NK-92 treated with Interleukin-12 subunit alpha and Interleukin-12 subunit beta, amount 100 ng/mL, for 24 hours (cell line): ENCODE measurements at places on chromosomes 12 and 14.

GRCh38 chr12:94973221-94973620 is 30.3 kb downstream of the NDUFA12 start:
- DNase-seq = no peak

GRCh38 chr12:71702590-71702989 is 16.7 kb downstream of the TMEM19 start:
- no peak for DNase-seq

DNA sequence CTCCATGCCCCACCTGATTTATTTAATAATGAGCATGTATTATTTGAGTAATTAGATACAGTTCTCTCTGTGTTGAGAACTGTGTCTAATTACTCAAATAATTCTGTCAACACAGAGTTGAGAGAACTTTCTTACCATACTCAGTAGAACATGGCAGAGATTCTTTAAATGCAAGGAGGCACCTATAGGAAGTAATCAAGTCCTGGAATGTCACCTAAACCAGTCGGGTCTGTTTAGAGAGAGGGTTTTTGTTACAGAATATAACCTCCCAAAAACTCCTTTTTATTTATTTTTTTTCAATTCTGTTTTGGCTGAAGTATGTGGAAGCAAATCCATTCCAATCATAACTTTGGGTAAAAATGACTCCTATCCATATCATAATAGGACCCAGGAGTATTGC is 37.5 kb upstream of the CIT start:
- DNase-seq = no peak

DNA sequence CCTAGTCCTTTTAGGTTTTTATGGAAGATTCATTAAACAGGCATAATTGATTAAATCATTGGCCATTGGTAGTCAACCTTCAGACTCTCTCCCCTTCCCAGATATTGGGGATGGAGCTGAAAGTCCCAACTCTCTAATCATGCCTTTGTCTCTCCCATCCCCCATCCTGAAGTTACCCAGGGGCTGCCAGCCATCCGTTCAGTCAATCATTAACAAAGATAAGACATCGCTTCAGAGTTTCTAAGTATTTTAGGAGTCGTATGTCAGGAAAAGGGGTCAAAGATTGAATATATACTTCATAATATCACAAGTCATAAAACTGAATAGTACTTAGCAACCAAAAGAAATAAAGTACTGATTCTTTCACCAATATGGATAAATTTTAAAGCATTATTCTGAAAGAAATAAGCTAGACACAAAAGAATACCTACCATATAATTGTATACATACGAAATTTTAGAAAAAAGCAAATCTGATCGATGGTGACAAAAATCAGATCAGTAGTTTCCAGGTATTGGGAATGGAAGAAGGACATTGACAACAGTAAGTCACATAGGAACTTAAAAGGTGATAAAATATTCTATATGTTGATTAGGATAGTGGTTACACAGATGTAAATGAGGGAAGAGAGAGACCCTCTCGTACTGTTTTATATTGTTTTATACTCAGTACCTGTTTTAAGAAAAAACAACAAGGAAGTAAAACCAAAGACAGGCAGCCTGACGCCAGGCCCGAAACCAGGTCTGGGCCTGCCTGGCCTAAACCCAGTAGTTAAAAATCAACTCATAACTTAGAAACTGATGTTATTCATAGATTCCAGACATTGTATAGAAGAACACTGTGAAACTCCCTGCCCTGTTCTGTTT is 414.4 kb downstream of the DAD1 start:
- no peak for DNase-seq

- DNase-seq = no peak
Measured at GRCh38 chr12:95742586-95742985, 48.0 kb downstream of the NTN4 start.

DNA sequence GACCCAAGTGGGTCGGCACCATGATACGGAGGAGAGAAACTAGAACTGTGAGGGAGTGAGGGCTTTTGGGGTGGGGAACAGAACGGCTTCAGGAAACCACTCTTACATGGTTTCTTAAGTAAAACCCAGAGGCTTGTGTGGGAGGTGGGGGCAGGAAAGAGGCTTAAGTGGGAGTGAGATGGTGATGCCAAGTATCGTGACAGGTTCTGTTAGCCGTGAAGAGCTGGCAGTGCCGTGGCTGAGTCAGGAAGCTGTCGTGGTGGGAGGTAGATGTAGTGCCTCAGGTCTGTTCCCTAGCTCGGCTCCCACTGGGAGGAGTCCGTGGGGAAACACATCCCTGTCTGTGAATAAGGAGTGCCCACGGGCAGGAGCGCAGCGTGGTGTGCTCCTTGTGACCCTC is 185.8 kb upstream of the FKBP4 start:
- no peak for DNase-seq

DNA sequence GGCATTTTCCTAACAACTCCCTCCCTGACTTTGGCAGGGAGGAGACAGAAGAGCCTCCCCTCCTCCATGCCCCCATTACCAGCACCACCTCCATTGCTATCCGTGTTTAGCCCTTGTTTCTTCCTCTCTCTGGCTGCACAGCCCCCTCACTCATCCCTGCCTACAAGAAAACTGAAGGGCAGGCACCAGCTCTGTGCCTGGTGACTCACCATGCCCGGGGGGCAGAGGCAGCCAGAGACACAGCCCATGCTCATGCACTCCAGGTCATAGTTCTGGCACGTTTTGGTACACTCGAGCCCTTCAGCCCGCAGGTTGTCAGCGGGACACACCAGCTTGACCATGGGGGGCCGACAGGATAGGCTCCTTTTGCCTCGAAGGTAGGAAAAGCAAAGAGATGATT is 80.4 kb downstream of the VWF start:
- no peak for DNase-seq

DNA sequence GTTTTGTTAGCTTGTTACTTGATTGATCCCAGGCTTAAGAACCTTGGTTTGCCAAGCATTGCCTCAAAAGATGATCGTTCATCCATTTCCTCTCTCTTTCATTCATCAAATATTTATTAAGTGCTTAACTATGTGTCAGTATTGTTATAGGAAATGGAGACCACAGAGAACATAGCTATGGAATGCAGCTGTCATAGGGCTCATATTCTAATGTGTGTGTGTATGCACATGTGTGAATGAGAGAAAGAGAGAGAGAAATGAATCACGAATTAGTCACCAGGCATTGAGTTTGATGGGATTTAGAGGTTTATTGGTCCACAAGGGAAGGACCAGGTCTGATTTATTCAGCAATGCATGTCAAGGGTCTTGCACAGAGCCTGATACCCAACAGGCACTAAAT is 71.0 kb upstream of the FBXO21 start:
- DNase-seq = no peak

DNA sequence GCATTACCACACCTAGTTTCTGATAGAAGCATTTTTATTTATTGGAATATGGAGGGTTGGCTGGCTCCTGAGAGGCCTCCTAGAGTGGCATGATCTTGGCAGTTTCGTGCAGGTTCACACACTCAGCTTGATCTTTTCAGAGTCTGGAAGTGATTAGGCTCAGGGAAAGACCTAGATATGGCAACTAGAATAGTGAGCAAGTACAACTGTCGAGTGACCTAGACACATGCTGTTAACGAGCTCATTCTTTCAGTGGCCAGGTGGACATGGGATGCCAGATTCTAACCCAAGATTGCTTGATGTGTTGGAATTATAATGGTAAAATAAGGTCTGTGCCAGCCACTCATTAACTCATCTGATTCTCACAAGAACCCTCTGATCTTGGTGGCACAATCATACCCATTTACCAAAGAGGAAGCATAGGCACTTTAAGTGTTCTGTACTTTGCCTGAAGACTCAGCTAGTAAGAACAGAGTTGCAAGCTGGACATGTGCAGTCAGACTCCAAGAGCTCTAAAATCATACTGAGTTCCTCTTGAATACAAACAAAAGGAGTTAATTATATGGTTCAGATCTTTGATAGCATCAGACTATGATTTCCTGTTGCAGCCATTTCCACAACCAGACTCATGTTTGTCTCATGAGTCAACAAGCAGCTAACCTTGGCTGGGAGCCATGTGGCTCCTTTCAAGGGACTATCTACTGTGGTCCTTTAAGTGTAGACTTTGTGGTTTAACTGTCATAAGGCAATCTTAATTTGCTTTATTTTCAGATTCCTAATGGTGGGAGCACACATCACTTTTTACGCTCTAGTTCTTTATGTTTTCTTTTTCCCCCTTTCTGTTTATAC is 144.2 kb downstream of the PLEKHA5 start:
- no peak for DNase-seq

DNA sequence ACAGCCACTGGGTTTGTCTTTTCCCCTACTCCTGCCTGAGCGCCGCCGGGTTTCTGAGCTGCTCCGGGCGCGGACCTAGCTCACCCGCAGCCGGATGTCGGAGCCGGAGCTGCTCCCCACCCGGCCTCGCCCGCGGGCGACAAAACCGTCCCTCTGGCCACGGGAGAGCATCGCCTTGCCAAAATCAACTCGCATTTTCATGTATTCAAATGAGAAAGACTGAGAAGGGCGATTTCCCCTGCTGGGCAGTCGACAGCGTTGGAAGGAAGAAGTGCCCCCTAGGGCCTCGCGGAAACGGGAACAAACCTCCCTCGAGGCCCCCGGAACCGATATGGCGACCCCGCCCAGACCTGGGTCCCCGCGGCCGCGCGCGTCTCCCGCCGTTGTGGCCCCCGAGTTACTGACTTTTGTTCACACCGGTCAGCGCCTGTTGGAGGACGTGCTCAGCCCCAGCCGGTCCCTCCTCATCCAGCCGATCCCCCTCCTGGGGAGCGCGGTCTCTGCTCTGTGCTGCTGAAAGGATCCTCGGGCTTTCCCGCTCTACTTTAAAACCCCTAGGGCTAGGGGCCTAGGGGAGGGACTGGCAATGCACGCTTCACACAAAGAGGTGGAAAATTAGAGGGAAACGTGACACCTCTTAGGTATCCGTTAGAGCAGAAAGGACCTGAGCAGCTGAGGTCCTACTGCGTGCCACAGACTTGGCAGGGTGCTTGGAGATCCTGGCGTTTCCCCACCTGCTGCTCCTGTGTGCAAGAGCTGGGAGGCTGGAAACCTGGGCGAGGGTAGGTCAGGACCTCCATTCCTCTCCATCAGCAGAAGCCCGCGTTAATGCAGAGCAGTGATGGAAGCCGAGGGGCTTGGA is 4.3 kb downstream of the TTC6 start:
- DNase-seq = no peak

DNA sequence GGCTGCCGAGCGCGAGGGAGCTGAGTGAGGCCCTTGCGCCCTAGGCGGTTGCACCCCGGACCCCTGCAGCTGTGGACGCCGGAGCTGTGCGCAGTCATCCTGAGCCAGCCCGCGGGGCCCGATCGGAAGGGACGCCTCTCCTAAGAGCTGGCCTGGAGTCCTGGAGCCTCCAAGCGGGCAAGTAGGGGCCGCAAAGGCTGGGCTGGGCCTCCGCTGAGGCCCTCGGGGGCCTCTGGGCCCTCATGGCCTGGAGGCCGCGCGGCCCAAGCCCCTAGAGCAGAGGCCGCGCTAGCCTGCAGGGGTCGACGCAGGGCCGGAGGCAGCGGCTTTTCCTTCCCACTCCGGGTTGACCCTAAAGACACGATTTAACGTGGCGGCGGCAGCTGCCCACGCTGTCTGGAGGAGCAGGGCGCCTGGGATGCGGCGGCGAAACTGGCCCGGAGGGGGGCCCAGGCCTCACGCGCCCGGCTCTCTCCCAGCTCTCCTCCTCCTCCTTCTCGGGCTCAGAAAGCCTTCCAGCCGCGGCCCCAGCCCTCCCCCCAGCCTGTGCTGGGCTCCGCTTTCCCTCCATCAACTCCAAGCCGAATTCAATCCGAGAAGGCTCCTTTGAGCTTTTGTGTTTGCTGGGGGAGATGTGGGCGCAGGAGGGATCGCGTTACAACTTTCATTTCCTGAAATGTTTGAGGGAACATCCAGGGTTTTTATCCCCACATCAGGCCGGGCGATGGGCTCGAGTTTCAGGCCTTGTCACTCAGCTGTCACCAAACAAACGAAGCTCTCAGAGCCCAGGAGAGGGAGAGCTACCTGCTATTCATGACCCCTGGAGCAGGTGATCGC is 11.6 kb downstream of the SIX1 start:
- DNase-seq = no peak

- no peak for DNase-seq
Measured at GRCh38 chr12:15682826-15683225, 106.4 kb downstream of the EPS8 start.

GRCh38 chr14:20675669-20676068 is 8.7 kb upstream of the RNASE4 start:
- DNase-seq = no peak

DNA sequence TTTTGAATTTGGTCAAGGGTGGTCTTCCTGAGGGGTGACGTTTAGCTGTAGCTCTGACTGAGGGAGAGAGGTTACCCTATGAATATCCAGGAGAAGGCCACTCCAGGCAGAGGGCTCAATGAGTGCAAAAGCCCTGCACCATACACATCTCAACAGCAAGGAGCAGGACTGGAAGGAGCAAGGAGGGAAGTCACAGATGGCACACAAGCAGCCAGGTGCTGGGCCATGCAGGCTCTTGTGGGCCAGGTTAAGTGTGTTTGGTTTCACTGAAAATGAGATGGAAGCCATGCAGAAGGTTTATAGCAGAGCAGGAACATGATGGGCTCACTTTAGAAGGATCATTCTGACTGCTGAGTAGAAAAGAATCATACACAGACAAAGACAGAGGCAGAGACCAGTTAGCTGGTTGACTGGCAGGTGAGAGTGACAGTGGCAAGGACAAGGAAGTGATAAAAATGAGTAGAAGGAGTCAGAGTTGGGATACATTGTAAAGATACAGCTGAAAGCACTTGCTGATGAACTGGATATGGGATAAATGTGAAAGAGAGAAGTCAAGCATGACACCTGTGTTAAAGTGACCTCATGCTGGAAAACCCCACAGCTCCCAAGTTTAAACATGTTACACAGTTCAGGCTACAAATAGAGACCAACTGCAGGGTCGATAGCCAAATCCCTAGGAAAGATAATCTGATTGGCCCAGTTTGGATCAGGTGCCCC is 81.2 kb downstream of the PRKD1 start:
- DNase-seq = no peak

DNA sequence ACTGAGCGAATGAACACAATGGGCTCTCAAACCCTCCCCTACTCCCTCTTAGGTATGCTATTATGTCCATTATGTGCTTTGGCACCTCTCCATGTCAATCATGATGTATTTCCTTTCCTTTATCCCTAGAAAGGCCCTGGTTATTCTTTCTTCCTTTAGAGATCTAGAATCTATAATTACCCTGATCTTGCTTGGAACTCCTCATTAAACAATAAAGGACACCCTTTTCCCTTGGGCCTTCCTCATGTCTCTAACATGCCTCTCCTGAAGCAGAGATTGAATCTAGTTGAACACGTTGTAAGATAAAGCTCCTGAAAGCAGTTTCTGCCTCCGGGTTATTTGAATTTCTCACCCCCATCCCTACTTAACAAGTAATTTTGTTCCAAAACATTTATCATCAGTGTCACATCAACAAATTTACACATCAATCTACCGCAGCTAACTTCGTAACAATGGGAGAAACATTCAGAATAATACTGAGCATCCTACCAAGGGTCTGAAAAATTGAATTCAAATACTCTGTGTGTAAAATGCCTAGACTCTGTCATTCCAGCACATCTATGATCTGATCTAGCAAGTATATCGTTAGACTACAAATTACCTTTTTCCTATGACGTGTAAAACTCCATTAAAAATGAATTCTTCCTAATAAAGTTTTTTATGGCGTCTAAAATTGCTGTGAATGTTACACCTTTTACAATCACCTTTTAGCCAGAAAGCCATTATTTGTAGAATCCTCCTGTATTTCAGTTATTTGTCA is 5.4 kb downstream of the USP44 start:
- DNase-seq = no peak
